Activated CD4-positive, CD25-positive, alpha-beta regulatory T cell (primary cell): ENCODE measurements at places on chromosomes 7 and 10.

GRCh38 chr10:89301721-89302445, at the start of gene IFIT2:
IFIT2 (plus strand) TSS chr10:89302046; CDS start chr10:89302124, 78 bp downstream.
- DNase-seq, result no peak

- DNase-seq, result no peak
These were observed 973.0 kb downstream of the CNTNAP2 start for GRCh38 chr7:147089608-147090007.

DNA sequence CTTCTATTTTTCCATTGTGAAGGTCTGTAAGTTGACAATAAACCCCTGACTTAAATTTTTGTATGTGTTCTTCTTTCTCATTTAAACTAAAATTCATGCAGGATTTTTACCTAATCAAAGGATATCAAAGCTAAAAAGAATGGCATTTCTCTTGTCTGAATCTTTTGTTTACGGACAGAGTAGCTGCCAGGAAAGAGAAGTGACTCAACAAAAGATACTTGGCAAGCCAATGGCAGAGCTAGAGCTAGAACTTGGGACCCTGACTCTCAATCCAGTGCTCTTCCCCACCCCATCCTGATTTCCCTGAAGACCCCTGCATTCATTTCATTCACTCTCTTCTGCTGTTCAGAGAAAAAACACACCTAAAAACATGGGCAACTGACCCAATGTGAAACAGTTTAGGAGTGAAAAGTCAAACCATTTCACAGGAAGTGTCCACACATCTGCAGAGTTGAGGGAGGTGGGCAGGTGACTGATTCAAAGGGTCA, 40.2 kb upstream of the PDLIM1 start:
- DNase-seq, result no peak

GRCh38 chr10:3396116-3396515, 223.5 kb upstream of the PITRM1 start:
- DNase-seq, result no peak

GRCh38 chr7:154744256-154744860, 258.6 kb downstream of the PAXIP1 start:
- no peak for DNase-seq

DNA sequence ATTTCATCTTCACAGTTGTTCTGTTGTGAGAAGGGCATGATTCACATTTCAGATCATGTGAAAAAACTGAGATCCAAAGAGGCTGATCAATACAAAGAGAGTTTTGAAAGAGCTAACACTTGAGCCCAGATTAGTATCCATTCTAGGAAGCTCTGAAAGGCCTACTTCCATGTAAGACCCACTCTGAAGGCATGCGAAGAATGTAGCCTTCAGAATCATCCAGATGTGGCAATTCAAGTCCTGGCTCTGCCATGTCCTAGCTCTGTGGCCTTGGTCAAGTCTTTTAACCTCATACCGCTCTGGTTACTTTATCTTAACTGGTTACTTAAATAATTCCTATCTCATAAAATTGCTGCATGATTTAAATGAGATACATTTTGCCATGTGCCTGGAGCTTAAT, 111.1 kb downstream of the FZD1 start:
- DNase-seq, result no peak

GRCh38 chr7:41294556-41295454, 408.1 kb downstream of the INHBA start:
- no peak for DNase-seq

GRCh38 chr10:48595539-48595932, 9.3 kb downstream of the ARHGAP22 start:
- no peak for DNase-seq

GRCh38 chr7:66974986-66975590, 20.3 kb downstream of the SBDS start:
- no peak for DNase-seq

GRCh38 chr10:44930904-44931620, 19.9 kb downstream of the TMEM72 start:
- DNase-seq, result no peak

DNA sequence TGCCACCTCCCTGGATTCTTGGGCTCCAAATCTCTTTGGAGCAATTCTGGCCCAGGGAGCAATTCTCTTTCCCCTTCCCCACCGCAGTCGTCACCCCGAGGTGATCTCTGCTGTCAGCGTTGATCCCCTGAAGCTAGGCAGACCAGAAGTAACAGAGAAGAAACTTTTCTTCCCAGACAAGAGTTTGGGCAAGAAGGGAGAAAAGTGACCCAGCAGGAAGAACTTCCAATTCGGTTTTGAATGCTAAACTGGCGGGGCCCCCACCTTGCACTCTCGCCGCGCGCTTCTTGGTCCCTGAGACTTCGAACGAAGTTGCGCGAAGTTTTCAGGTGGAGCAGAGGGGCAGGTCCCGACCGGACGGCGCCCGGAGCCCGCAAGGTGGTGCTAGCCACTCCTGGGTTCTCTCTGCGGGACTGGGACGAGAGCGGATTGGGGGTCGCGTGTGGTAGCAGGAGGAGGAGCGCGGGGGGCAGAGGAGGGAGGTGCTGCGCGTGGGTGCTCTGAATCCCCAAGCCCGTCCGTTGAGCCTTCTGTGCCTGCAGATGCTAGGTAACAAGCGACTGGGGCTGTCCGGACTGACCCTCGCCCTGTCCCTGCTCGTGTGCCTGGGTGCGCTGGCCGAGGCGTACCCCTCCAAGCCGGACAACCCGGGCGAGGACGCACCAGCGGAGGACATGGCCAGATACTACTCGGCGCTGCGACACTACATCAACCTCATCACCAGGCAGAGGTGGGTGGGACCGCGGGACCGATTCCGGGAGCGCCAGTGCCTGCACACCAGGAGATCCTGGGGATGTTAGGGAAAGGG, 913 bp downstream of the NPY start:
- no peak for DNase-seq

DNA sequence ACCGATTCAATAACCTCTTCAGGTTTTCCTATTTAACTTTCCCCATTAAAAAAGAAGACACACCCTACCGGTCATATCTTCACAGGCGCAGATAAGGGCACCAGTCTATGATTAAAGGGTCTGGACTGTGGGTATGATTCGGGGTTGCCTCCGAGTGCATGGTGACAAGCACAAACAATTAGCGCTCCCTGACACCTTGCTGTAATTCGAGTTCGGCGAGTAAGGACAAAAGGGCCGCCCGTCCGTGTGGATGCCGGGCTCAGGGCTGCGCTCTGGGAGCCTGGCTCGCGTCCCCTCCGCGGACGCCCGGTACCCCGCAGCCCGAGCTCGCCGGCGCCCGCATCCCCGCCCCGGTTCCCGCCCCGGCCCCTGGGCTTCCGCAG, 111.9 kb upstream of the RHEB start:
- no peak for DNase-seq

- DNase-seq, result no peak
These were observed 70.2 kb downstream of the GRB10 start for GRCh38 chr7:50712252-50713122.

DNA sequence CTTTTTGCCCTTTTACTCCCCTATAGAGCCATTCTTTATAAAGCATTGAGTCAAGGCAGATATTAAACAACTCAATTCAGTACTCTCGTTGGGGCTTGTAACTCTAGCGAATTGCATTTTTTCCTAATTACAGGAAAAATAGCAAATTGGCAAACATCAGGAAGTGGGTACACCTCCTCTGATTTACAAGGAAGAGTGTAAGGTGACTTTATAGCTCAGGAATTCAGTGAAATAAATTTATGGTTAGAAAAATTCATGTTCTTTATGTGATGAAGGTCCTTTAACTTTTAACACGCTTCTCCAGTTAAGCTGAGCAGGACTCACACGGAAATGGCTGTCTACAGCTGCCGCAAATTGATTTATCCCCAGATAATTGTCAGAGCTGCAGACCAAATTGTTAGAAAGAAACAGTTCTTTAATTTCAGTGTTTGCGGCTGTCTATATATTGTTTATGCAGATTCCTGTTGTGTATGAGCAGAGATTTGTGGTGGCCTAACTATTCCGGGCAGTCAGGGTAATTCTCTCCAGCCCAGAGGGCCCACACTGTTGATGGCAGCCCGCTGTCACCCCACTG, 151.1 kb upstream of the MKI67 start:
- DNase-seq, result no peak
